ENCODE measurements at places on chromosomes 5 and 9.

GRCh38 chr9:114522286-114522685, 17.0 kb upstream of the WHRN start:
- DNase-seq = no peak

DNA sequence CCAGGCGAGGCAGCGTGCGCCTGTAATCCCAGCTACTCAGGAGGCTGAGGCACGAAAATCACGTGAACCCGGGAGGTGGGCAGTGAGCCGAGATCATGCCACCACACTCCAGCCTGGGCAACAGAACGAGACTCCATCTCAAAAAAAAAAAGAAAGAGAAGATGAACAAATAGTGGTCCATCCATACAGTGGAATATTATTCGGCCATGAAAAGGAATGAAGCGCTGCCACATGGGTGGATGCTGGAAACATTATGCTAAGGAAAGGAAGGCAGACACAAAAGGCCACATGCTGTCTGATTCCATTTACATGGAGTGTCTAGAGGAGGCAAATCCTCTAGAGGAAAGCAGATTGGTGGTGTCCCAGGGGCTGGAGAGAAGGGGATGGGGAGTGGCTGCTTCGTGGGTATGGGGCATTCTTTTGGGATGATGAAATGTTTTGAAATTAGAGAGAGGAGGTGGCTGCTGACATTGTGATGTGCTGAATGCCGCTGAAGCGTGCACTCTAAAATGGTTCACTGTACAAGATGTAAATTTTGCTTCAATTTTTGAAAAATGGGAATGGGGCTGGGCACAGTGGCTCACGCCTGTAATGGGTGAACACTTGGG, 17.0 kb downstream of the PLPP7 start:
- DNase-seq = no peak

- no peak for DNase-seq
Measured at GRCh38 chr5:143056792-143057579, 286.8 kb downstream of the ARHGAP26 start.

GRCh38 chr5:138033386-138033808, 518 bp upstream of the FAM13B start:
- no peak for DNase-seq

DNA sequence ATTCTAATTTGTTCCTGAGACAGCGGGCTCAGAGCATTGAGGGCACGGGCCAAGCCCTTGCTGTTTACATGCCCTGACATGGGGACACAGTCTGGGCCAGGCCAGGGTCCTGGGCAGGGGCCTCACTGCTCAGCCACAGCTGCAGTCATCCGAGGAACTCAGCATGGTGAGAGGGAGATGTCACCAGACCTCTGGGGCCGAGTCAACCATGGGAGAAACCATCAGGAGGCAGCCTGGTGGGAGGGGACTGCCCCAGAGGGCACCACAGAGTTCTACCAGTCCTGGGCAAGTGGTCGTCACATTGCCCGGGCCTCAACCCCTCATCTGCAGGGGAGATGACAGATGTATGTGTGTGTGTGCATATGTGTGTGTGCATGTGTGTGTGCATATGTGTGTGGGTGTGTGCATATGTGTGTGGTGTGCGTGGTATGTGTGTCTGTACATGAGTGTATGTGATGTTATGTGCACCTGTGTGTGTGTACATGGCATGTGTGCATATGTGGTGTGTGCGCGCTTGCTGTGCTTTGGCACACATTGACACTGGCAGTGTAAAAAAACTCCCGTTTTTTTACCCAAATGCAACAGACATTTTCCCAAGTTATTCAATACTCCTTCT, 42.4 kb upstream of the TMEM250 start:
- no peak for DNase-seq

GRCh38 chr5:77514457-77514856, 22.3 kb upstream of the WDR41 start:
- no peak for DNase-seq
